ENCODE measurements at places on chromosomes 2 and 18.

DNA sequence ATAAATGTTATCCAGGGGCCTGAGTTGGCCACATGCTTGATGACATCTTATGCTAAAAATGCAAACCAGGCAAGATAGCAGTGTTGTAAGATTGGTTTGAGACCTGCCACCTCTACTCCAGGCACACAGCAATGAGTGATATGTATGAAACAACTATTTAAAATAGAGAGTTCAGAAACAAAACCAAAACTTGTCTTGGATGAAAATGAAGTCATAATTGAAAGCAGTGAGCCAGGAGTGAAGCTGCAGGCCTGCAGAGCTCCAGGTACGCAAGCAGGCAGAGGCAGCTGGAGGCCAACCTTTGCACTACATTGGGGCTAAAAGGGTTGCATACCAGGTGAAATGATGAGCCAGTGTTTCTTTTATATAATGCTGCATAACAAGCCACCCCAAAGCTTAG is 89.2 kb upstream of the SPATS2L start:
- no peak for DNase-seq

DNA sequence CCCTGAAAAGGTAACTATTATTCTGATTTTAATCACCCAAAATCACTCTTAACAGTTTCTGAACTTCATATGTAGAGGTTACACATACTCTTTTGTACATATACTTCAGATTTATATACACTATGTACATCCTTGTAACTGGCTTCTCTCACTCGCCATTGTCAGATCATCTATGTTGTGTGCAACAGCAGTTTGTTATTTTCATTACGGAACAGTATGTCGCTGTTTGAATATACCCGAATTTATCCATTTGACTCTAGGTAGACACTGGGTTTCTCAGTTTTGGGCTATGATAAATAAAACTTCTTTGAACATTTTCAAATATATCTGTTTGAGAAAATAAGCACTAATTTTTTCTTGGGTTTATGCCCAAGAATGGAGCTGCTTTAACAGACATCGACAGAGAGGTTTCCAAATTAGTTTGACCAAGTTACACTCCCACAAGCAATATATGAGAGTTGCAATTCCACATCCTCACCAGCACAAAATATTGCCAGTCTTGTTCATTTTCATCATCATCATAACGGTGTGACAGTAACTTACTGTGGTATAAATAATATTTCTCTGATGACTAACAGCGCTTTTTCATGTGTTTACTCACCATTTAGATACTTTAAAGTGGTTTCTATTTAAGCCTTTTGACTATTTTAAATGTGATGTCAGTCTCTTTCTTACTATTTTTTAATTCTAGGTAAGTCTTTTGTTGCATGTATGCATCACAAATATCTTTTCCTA is 80.9 kb downstream of the SMC6 start:
- DNase-seq = no peak

GRCh38 chr2:75870651-75871137 is 160.0 kb upstream of the GCFC2 start:
- DNase-seq = no peak

DNA sequence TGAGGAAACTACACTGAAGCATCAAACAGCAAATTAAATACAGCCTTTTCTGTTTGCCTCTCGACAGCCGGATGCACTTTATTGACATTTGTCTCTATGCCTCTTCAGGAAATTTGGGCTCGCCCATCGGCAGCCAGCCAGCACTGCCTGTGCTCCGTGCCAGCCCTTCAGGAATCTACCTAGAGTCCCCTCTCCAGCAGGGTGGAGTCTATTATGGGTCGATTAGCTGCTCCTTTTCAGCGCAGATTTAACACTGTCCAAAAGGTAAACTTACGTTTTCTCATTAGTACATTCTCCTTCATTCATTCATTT is 91.5 kb downstream of the MYCN start:
- peak; percentile 4 for DNase-seq

DNA sequence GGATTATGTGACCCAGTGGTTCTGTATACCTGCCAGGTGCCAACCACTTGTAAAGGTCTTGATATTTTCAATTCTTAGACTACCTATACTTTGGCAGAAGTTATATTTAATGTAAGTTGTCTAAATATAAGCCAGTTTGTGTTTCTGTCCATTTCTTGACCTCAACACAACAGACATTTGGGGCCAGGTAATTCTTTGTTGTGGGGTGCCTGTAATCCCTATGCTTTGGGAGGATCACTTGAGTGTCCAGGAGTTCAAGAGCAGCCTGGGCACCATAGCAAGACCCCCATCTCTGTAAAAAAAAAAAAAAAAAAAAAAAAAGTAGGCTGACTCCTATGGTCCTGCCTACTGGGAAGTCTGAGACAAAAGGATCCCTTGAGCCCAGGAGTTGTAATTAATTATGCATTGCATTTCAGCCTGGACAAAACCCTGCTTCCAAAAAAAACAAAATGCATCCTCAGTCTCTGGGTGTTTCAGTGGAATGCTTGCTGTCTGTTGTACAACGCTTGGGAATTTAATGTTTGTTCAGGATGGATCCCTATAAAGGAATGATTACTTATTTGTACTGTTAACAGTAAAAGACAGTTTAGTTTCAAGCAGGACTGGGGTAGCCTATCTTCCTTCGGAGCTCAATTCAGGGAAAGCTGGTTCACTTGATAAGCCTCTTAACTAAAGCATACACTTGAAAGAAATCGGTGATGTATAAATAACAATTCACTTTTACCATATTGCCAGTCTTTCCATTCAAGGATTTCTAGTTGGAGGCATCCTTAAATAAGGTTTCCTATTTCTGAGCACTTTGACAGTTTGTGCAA is 3.4 kb downstream of the RPS27A start:
- DNase-seq = no peak

GRCh38 chr2:191109888-191110287 is 40.9 kb downstream of the STAT4 start:
- no peak for DNase-seq

GRCh38 chr2:47026748-47027534 is 111.3 kb upstream of the MCFD2 start:
- DNase-seq = no peak

GRCh38 chr2:17749753-17750438 is 3.7 kb downstream of the SMC6 start:
- no peak for DNase-seq

- no peak for DNase-seq
Observed at GRCh38 chr2:121539750-121540469, 9.2 kb downstream of the RNU4ATAC start.

DNA sequence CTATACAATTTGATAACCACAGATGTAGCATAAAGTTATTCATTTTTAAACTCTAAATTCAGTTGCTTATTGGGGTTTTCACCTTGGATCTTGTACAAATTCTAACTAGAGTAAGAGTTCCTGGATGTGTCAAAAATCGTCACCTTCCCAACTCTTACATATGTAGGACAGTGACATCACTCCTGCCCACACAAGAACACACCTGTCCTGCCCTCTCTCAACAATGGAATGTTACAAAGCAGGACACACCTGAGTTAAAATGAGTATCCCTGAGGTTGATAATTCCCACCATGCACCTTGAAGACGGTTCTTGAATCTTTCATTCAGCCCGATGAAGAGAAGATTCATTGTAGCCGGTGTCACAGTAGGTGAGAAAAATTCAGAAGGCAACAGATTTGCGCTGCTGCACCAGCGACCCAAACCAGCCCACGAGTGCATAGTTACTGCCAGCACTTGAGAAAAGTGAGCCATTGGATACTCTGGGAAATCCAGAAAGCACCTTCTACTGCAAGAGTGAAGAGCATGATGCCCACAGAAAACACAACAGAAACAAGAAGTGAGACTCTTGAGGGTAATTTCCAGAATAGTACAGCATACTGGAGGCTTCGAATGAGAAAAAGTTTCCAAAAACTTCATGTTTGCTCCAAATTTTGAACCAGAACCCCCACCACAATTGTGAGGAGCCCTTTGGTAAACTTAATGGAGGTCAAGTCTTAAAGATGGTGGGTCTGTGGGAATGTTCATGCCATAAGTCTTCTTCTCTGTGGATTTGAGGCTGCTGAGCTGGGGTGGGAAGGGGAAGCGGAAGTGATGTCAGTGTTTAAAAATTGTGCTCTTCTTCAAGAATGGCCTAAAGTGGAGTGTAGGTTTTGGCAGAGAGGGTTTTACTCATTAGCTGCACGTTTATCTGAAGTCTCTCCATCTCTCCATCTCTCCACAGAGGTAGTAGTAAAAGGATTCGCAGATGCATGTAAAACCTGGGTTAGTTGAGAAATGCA is 34.7 kb upstream of the ADAM23 start:
- no peak for DNase-seq

DNA sequence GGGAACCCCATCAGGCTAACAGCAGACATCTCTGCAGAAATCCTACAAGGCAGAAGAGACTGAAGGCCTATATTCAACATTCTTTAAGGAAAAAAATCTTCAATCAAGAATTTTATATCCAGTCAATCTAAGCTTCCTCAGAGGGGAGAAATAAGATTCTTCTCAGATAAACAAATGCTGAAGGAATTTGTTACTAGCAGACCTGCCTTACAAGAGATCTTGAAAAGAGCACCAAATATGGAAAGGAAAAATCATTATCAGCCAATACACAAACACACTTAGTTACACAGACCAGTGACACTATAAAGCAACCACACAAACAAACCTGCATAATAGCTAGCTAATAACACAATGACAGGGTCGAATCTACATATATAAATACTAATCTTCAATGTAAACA is 96.5 kb downstream of the SUCLG1 start:
- no peak for DNase-seq

DNA sequence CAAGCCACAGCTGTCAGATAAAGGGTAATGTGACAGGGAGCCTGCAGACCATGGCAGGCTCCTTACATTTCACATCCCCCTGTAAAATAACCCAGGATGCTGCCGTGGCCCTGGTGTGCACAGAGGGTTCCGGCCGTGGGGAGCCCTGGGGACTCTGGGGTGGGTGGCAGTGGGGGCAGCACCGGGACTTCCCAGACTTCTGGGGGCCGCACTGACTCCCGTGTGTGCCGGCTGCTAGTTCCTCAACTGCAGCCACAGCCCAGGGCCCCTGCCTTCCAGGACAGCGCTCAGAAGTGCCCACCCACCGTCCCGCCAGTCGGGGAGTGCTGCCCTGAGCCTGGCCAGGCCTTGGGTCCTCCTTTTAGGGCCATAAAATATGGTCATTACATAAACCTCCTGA is 56.5 kb downstream of the CIB4 start:
- no peak for DNase-seq

GRCh38 chr2:12303181-12304030 is 413.3 kb upstream of the TRIB2 start:
- DNase-seq = no peak

DNA sequence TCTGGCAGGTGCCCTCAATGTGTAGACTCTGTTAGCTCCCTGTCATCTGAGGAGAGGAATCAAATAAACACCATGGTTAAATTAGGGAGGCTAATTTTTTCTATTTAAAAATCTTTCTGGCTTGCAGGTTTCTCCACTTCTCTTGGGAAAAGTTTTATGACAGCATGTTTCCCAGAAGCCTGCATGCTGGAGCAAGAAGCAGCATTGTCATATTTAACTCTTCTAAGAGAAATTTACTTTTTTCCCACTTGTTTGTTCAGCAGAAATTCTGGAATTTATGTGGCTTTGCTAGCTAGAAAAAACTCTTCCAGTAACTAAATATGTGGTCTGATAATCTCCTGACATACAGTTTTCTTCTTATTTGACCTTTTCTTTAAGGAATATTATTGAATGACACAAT is 230.5 kb downstream of the PARD3B start:
- DNase-seq = no peak

DNA sequence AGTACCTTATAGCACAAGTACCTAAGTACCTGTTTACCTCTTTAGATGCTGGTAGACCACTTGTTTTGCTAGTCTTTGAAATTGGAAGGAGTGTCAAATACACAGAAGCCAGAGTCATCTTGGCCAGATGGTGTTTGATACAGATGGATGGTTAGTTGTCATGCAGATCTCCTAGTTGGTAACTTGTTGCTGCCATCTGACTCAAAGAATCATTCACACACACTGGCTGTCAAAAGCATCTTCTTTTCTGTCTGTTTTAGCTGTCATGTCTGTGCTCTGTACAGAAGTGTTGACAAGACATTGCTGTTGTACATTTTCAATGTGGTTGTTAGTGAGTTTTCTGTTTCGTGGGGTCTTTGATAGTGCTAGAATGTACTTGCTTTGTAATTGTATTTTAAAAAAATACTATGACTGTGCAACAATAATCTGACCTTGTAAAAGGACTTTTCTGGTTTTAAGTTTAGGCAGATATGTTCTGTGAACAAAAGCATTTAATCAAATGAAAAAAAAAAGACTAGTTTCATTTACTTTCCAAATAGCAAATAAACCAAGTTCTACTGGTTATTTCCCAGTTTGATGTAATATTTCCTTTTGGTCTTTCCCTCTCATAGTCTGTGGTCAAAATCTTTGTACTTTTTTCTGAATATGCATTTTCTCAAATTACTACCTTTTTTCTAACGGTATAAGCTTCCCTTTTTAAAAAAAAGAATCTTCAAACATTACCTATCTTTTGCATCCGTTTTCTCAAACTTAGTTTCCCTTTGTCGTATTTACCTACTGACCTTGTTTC is 39.9 kb downstream of the TANK start:
- no peak for DNase-seq

Measured in NCI-H774 (cell line).